Posterior cingulate gyrus (tissue), 11 donors: ENCODE measurements at places on chromosomes 3 and 15.

GRCh38 chr3:115628075-115628412, 4.7 kb downstream of the GAP43 start:
- DNase-seq = no peak

GRCh38 chr3:19399836-19400235, 251.5 kb downstream of the KCNH8 start:
- DNase-seq = no peak

GRCh38 chr3:142447301-142447851, 461 bp downstream of the XRN1 start:
- DNase-seq = peak; percentile 20

DNA sequence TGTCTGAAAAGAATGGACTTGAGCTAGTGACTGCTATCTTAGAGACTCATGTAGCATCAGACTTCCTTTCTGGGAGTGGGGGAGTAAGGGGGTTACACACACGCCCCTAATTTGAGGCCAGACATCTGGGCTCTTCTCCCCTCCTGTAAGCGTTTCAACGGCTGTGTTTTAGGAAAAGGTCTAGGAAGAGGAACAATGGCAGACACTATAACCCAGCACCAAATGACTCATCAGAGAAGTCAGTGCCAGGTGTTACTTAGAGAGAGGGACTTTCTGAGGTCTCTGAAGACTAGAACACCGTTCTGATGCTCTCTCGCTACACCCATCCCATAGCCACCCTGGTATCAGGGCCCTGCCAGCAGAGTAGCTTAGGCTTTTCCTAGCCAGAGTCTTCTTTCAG, 65.5 kb downstream of the SSUH2 start:
- DNase-seq = no peak

DNA sequence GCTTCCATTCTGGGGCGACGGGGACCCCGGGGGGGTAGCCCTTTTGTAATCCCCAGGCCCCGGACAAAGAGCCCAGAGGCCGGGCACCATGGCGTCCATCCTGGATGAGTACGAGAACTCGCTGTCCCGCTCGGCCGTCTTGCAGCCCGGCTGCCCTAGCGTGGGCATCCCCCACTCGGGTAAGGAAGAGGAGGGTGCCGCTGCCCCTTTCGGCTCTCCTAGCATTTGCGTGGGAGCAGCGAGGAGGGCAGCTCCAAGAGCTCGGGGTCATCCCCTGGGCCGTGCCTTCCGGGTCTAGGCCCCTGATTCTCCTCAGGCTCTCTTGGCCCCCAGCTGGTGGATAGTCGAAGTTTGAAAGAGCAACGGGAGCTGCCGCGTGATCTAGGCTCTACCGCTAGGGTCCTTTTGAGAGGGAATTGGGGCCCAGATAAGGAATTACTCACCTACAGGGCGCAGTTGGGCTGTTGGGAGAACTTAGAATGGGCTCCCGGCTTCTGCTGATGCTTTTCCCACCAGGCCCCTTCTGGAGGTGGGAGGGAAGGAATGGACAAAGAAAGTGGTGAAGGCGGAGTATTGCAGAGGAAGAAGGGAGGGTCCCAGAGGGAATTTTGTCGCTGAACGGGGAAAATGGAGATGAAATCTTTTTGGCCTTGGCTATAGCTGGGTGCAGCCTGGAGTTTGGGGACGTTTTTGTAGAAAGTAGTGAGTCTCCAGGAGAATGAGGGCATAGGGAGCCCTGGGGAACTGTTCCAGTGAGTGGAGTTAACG, 615 bp downstream of the VPS18 start:
- no peak for DNase-seq

GRCh38 chr3:105715372-105715771, 153.4 kb downstream of the CBLB start:
- DNase-seq = no peak

DNA sequence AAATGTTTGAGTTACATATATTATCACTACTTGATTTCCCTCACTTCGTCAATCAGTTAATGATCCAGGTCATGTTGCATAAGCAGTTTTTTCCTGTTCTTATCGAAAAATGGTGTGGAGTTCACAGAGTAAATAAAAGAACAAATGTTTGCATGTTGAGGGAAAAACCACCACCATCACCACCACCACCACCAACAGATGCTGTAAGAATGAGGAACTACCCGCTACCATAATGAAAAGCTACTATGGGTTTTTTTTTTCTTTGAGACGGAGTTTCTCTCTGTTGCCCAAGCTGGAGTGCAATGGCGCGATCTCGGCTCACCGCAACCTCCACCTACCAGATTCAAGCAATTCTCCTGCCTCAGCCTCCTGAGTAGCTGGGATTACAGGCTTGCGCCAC, 27.6 kb downstream of the RUBCN start:
- no peak for DNase-seq

DNA sequence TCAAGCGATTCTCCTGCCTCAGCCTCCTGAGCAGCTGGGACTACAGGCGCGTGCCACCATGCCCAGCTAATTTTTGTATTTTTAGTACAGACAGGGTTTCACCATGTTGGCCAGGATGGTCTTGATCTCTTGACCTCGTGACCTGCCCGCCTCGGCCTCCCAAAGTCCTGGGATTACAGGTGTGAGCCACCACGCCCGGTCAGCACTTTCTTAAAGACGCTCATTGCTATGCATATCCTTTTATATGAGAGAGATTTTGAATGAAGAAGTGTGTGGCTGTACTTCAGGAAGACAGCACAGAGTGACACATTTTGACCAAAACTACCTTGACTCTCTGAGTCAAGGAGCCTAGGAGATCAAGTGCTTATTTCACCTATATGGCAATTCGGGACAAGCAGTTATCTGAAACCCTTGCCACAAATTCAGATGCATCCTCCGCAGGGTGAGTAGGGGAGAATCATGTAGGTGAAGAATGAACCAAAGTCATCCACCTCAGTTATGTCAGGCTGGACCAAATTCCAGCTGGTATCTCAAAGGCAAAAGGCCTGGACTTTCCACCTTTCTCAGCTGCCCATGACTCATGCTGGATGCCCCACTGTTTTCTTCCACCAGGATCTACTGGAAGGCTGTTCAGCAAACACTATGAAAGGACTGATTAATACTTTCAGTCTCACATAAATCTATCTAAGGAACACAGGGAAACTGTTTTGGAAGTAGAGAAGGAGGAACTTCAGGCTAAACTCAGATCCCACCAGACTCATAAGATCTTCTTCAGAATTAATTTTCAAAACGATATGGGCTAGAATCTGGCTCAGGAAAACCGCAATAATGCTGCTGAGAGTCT, 31.9 kb downstream of the SUSD5 start:
- no peak for DNase-seq

DNA sequence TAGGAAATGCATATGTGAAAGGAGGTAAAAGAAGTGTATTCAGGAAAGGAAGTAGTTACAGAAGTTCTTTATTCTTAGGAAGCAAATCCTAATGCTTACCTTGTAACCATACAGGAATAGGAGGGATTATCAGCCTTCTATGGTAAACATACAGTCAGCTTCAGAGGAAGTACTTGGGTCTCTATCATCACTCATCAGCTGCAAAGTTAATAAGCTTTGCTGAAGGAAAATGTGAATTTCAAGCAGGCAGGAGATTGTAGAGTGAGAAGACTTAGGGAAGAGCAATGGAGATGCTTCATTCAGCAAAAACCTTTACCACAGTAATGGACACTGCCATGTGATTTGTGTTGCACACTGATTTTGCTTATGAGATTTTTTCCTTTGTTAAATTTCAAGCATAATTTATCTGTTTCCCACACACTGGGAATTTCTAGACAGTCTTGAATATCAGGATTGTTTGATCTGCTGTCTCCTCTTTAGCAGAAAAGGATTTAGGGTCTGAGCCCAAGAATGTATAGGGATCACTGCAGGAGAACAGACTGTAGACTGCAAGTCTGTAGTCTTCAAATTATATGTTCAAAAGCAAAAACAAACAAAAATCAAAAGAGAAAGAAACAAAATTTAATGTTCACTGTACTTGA, 150.8 kb downstream of the ZNF609 start:
- no peak for DNase-seq

DNA sequence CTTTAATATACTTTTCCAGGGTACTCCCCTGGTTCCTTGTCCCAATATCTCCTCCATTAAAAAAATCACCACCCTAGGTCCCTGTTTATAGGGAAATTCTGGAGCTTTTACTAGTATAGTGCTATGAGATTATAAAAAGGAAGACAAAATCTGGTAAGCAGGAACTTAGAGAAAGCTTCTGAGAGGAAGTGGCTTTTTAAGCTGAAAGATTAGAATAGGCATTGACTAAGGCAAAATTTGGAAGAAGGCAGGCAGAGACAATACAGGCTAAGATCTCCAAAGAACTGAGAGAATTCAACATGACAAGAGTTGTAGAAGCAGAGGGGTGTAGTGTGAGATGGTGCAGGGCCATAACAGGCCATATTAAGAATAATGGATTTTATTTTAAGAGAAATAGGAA, 25.8 kb downstream of the SGO1 start:
- no peak for DNase-seq

DNA sequence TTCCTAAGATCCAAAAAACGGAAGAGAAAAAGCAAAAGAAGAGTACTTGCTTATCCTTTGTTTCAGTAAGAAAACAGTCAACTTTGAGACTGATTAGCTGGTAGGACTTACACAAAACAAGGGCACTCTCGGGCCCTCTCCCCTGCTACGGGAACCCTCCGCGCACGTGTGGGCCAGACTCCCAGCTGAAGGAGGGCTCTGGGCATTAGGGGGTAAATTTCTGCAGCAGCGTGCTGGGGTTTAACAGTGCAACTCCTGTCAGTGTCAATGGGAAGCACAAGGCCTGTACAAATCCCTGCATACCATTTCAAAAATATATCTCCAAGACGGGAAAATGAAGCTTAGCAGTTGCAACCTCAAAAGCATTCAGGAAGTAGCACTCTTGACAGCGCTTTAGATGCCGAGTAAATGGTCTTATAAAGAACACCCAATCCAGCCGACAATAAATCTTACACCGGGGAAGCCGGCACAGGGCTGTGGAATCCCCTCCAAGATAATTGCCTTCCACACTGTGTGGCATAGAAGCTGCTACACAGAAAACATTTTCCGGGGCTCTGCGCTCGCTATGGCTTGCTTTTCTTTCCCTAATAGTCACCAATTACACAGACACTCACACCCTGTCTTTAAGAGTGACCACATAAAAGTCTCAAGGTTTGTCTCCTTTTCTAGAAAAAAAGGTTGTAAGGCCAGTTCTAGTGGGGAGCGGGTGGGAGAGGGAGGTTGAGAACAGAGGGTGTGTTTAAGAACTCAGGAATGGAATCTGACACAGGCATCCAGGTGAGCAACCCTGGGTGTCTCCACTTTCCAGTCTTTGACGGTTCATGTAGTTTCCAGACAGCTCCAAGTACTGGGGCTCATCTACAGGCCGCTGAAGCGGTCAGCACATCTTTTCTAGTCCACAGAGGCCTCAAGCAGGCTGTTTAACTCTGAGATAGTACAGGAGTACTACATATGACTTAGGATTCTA, 512.7 kb downstream of the FOXP1 start:
- no peak for DNase-seq

DNA sequence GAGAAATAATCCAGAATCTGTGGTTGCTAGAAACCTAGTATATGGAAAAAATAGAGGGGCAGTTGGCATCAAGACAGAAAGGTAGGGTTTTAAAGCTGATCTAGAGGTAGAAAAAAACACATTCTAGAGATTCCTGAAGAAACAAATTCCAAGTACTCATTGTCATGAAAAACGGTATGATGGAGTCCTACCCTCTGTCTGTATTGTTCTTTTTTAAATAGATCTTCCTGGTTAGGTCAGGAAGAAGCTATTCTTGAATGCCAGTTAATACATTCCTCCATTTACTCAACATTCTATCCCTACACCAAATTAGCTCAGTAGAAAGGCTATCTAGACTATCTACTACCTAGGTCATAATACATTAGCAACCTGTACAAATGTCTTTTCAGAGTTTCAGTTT, 364.7 kb downstream of the FHIT start:
- no peak for DNase-seq

DNA sequence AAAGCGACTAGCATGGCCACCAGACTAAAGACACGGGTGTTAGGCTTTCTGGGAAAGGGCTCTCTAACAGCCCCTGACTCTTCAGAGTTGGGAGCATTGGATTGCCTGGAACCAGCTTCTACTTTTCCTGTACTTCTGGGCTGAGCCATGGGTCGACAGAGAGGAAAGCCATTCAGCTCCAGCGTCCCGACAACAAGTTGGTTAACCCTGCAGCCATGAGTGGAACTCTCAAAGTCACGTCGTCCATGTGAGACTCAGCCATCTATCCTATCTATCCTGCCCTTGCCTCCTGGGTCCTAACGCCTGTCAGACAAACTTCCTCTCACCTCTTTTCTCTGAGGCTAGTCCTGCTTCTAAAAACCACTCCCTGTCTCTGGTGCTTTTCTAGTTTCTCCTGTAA, 32.6 kb upstream of the TBC1D5 start:
- DNase-seq = no peak

DNA sequence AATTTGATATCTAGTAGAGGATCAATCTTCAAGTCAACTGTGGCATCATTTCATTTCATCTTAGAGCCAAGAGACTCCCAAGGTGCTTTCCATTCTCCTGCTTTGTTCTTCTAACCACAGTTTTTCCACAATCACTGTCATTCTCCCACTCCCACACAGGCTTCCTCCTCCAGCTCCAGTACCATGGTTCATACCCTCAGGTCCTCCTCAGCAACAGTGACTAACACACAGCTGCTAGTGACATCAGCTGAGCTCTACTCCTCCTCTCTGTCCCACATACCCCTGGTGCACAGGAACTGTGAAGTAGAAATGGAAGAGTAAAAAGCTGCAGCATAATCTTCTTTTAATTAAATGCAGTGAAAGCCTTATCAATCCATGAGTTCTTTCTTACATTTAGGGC, 200.2 kb upstream of the DPH6 start:
- no peak for DNase-seq

- DNase-seq = no peak
These were observed 1.3 kb downstream of the TOP2B start for GRCh38 chr3:25663347-25663868.
